ENCODE measurements at places on chromosomes 6 and 20. TPM values are rescaled to one million over a fixed set of nuclear protein-coding genes. Genes with fewer than 3 reads are reported as not detected.

The MOXD1 gene
- total RNA-seq, result 17.3 TPM

The PLCB1 gene
- total RNA-seq, result 16.3 TPM

The PRKN gene
- total RNA-seq, result 10.4 TPM

The TRIM15 gene
- total RNA-seq, result not detected

The NELFE gene
- 69.3 TPM for total RNA-seq

The MCHR2 gene
- not detected for total RNA-seq

The ACTL10 gene
- total RNA-seq, result 3.1 TPM

The TLDC2 gene
- total RNA-seq, result 1.6 TPM

The ADGRF4 gene
- total RNA-seq, result not detected

The MAP1LC3A gene
- 39.2 TPM for total RNA-seq

The REPS1 gene
- total RNA-seq, result 43.1 TPM

The GUCA1A gene
- not detected for total RNA-seq

The YTHDF1 gene
- total RNA-seq, result 31.8 TPM

The GJA1 gene
- 281 TPM for total RNA-seq

The TRAPPC3L gene
- total RNA-seq, result not detected

The MUCL3 gene
- not detected for total RNA-seq

The TBP gene
- total RNA-seq, result 8.0 TPM

The SIRPB2 gene
- 29.8 TPM for total RNA-seq

The SLPI gene
- 56.0 TPM for total RNA-seq

The TPBG gene
- total RNA-seq, result 38.7 TPM

The SLC17A2 gene
- total RNA-seq, result not detected

The TGM3 gene
- total RNA-seq, result not detected

The FAM209B gene
- not detected for total RNA-seq

The F13A1 gene
- total RNA-seq, result 156 TPM

The NFKBIL1 gene
- 24.2 TPM for total RNA-seq

The SGK2 gene
- 11.6 TPM for total RNA-seq

The EEF1A2 gene
- total RNA-seq, result 2.4 TPM

The EMILIN3 gene
- 0.27 TPM for total RNA-seq

The BEND6 gene
- 0.27 TPM for total RNA-seq

The MEP1A gene
- not detected for total RNA-seq

The GSTA3 gene
- total RNA-seq, result not detected

The PAX1 gene
- not detected for total RNA-seq

The CTCFL gene
- total RNA-seq, result not detected

The RAB32 gene
- 42.4 TPM for total RNA-seq
